Lower lobe of right lung (tissue), 2 donors: ENCODE measurements at places on chromosomes 11 and 22. TPM values are rescaled to one million over a fixed set of nuclear protein-coding genes. Genes with fewer than 3 reads are reported as not detected.

The KRTAP5-9 gene
- not detected for total RNA-seq

The ARHGAP20 gene
- 5.5 TPM for total RNA-seq

The OR52N4 gene
- not detected for total RNA-seq

The MAP6 gene
- 10.8 TPM for total RNA-seq

The FOXRED1 gene
- 16.6 TPM for total RNA-seq

The CHRM1 gene
- total RNA-seq, result 6.8 TPM

The SLCO2B1 gene
- total RNA-seq, result 332 TPM

The NFAM1 gene
- 21.8 TPM for total RNA-seq

The SPON1 gene
- 40.1 TPM for total RNA-seq

The FXYD2 gene
- total RNA-seq, result 2.8 TPM

The ACAT1 gene
- total RNA-seq, result 69.4 TPM

The SPDYC gene
- total RNA-seq, result not detected

The MPZL3 gene
- total RNA-seq, result 12.8 TPM

The FAM118B gene
- 35.2 TPM for total RNA-seq

The OR5D16 gene
- not detected for total RNA-seq

The CAPN5 gene
- total RNA-seq, result 7.2 TPM

The TMPRSS4 gene
- total RNA-seq, result 7.9 TPM

The OR51I1 gene
- 0.41 TPM for total RNA-seq

The POTEH gene
- not detected for total RNA-seq

The MS4A6E gene
- not detected for total RNA-seq

The SNAP29 gene
- total RNA-seq, result 22.5 TPM

The TMEM121B gene
- total RNA-seq, result 0.97 TPM

The SCGB1A1 gene
- 3,364 TPM for total RNA-seq

The MS4A12 gene
- total RNA-seq, result not detected

The CD248 gene
- 28.7 TPM for total RNA-seq

The SLC5A1 gene
- total RNA-seq, result 1.8 TPM

The EP300 gene
- 73.7 TPM for total RNA-seq

The MPEG1 gene
- total RNA-seq, result 48.9 TPM

The LINC01488 gene
- total RNA-seq, result not detected

The GTPBP1 gene
- 66.7 TPM for total RNA-seq

The TRIM49 gene
- total RNA-seq, result not detected

The CCND1 gene
- total RNA-seq, result 202 TPM

The OR52I2 gene
- not detected for total RNA-seq

The MYOD1 gene
- not detected for total RNA-seq

The RIMBP3B gene
- total RNA-seq, result 0.21 TPM

The MAPK12 gene
- total RNA-seq, result 11.9 TPM

The CYB5R2 gene
- total RNA-seq, result 16.0 TPM

The CTSW gene
- 20.6 TPM for total RNA-seq

The SLC25A45 gene
- 13.0 TPM for total RNA-seq

The PRG3 gene
- not detected for total RNA-seq

The SHANK2 gene
- 59.8 TPM for total RNA-seq

The CDC42BPG gene
- 16.3 TPM for total RNA-seq

The RCOR2 gene
- total RNA-seq, result 0.18 TPM
